ENCODE measurements at places on chromosomes 3 and 15.

- DNase-seq = no peak
These were observed 42.9 kb downstream of the MUC4 start for GRCh38 chr3:195768831-195769303.

DNA sequence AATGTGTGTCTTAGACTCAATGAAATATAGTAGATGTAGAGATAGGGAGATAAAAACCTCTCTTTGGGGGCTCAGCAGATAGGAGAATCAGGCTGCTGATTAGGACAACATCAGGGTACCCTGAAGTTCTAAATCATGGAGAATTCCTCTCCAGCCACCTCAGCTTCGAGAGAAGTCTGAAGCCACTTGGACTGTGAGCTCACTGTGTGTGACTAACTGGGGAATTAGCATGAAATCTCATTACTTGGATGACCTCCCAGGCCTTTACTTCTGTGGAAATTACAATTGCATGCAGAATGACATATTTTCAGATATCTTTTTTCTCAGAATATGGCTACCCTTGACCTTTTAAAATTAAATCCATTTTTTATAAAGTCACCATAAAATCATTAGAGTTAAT, 128.0 kb upstream of the MRPL3 start:
- no peak for DNase-seq

- DNase-seq = no peak
These were observed 261.3 kb downstream of the RPLP1 start for GRCh38 chr15:69713726-69714559.

DNA sequence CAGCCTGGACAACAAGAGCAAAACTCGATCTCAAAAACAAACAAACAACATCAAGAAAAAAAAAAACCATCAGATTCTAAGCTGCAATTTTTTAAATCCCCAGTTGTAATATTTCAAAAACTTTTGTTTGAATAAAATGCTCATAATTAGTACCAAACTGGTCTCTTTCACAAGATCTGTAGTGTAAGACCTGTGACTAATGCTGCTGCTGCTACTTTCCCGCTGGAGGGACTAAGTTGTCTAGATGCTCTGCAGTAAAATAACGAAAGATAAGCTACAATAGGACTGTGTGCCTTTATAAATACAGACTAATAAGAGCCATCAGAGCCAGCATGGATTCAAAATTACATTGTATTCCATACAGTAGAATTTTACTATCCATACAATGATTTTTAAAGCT, 45.4 kb downstream of the TM4SF4 start:
- no peak for DNase-seq

GRCh38 chr15:80500021-80500420, 95.8 kb downstream of the ARNT2 start:
- no peak for DNase-seq

DNA sequence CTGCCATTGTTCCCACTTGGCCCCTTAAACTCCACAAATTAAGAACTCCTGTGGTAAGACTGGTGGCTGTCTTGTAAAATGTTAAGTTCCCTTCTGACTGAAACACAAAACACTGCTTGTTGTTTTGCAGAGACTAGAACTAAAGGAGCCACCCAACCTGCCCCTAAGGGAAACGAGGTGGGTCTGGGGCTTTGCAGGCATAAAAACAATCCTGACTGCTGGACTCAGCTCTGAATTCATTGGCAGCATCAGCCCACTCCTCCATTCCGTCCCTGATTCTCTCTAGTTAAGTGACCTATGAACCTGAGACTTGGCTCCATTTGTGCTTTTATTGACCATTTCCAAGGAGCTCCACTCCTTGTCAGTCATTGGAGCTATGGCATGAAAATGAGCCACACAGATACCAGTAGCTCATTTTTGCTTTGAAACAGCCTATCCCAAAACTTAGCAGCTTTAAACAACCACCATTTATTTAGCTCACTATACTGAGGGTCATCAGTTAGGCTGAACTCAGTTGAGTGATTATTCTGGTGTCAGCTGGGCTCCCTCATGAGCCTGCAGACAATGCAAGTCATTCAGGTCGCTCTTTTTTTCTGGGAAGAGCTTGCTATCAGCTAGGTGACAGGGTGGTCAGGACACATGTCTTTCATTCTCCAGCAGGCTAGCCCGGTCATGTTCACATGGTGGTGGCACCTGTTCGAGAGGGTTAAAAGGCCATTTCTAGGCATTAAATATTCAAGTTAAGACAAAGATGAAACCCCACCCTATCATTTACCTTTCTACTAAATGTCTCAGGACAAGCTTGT, 175.1 kb upstream of the CTNNB1 start:
- DNase-seq = no peak

DNA sequence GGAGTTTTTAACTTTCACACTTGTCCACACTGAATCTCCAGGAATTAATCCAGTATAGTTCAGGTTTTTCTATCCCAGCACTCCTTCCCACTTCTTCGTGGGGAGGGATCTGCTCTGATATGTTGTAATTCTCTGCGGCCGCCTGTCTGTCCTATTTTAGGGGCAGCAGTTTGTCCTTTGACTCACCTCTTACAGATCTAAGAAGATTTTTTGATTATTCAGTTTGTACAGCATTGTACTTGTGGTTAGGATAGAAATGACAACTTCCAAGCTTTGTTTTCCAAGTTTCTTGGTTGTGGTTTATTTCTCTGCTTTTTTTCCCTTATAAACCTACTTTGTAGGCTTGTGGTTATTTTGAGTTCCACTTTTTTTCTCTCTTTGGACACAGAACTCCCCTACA, 601.7 kb downstream of the SI start:
- no peak for DNase-seq

- DNase-seq = peak; percentile 1
These were observed 744.0 kb upstream of the SGO1 start for GRCh38 chr3:20930034-20930433.

GRCh38 chr3:107443461-107443860, 66.2 kb downstream of the CCDC54 start:
- DNase-seq = no peak

DNA sequence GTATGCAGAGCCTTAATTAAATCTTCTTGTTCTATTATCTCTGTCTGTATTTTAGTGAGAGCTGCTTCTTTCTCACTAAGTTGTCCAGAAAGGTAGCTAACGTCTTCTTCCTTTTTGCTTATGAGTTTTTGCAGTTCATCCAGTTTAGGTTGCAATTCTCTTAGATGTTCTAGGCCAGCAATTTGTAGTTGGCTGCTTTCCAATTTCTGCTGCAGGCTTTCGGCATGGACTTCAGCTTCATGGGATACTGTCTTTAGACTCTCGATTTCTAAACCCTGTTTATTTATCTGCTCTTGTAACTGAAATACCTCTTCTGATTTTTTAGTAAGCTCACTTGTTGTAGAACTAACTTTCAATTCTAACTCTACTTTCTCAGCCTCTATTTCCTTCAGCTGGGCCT, 35.5 kb upstream of the HCLS1 start:
- no peak for DNase-seq

DNA sequence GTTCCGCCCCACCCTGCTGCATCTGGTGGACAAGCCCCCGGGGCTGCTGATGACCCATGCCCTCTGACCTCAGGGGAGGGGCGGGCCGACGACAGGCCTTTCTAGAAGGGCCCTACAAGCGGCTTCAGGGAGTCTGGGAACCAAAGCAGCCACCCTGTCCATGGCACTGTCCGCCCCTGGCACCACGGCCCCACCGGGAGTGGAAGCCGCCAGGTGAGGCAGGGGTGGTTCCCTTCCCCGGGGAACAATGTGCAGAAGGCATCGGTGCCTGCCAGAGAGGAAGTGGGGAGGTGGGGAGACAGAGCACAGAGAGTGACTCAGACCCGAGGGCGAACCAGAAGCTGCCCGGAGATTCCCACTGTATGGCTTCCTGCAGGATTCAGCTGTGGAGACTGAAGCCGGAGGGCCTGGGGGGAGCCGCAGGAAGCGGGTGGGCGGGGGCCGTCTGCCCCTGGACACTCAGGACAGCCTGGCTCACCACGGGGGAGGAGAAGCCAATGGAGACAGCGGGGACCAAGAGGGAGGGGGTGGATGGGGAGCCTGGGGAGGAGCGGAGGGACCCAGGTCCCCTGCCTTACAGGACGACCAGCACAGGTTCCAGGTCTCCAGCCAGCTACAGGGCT, 134.0 kb downstream of the TPRA1 start:
- DNase-seq = no peak

DNA sequence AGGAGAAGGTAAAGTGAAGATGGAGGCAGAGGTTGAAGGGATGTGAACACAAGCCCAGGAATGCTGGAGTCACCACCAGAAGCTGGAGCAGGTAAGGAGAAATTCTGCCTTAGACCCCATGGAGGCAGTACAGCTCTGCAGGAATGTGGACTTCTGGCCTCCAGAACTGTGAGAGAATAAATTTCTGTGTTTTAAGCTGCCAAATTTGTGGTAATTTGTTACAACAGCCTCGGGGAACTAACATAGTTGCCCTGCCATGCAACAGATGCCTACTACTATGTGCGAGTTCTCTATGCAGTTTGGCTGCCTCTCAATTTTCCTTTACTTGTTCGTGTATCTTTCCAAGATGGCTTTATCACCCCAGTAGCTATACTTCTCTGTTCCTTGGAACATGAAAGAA, 394.1 kb downstream of the TUSC7 start:
- peak; percentile 51 for DNase-seq

DNA sequence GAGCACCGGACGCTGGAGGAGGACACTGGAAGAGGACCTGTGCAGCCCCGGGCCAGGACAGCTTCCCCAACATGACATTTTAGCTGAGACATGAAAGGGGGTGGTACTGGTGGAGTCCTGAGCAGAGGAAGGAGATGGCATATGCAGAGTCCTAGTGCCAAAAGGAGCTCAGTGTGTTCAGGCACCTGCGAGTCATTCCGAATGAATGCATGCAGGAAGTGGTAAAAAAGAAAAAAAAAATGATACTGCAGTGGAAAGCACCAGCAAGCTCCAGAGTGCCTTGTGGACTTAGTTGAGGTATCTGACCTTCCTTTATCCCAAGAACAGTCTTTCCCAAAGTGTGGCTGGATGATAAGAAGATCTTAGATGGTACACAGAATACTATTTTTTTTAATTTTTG, 6.6 kb upstream of the ZNF148 start:
- DNase-seq = no peak

DNA sequence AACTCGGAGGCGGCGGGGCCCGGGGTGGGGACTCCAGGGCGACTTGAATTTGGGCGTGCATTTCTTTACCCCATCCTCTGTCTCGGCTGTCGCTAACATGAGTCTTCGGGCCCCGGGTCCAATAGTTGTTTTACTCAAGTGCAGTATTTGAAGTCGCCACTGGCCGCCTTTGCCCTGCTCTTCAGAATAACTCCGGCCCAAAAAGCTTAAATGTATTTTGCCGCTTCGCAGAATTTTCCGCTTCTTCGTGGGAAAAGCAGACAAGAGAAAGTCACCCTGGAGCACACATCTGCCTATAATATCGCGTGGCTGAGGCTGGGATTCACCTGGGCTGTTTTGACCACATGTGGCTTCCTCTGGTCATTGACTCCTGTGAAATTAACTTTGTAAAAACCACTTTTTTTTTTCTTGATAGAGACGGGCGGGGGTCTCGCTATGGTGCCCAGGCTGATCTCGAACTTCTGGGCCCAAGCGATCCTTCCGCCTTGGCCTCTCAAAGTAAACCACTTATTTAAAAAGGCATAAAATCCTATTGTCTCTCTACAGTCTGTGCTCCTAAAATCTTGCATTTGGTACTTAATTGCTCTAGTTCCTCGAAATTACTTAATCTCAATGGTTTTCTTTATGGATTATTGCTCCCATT, 676 bp downstream of the CNOT10 start:
- DNase-seq = no peak

DNA sequence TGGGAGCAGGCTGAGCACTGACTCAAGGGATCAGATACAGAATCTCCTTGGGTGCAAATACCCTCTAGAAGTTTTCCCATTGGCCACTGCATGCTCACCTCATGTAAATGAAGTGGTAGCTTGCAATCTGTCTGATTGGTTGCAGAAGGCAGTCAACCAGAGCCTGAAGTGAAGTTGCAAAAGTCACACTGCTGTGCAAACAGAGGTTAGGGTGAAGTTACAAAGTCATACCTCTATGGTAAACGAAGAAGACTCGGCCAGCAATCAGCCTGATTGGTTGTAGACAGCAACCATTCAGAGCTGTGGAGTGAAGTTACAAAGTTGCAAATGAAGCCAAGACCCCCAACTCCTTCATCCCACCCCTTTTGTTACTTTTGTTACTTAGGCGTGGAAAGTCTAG, 27.1 kb downstream of the STARD9 start:
- no peak for DNase-seq

DNA sequence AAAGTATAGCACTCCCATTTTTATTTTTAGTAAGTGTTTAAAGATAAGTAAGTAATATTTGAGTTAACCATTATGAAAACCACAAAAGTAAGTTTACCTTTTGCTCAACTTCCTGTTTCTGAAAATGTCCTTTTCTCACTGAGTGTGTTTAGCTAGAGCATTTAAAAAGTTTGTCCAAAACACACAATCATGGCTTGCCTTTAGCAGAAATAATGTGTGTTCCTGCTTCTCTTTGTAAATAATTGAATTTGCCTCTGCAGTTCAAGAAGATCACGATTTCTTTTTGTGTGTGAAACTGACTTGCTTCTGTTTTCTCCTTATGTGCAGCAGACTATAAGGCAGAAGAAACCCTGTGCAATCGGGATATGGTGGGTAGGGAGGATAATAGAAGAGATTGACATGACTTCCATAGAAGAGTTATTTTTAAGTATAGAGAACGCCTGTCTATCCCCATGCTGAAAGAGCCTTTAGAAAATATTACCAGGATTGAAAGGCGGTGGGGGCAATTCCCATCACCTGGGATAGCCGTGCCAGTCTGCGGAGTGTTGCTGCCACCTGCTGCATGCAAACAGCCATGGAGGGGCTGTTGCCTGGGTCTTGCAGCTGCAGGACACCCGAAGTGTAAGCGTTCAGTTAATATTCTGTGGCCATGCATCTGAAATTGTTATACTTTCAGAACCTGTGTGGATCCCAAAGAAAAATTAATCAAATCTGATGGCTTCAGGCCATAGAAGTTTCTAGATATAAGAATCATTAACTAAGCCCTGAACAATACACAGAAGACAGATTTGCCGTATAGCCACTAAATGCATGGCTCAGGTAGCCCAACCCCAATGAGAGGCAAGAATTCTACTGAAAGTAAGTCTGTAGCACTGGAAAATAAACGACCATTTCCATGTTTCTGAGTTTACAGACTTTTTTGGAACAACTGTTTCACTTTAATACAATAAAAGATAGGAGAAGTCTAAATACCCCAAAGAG, 2.4 kb upstream of the CD96 start:
- peak; percentile 26 for DNase-seq

GRCh38 chr15:92304223-92304975, 89.3 kb upstream of the ST8SIA2 start:
- no peak for DNase-seq
